ENCODE measurements at places on chromosomes 11 and 22.

- DNase-seq: no peak
These were observed 69.0 kb downstream of the UBASH3B start for GRCh38 chr11:122724520-122724919.

DNA sequence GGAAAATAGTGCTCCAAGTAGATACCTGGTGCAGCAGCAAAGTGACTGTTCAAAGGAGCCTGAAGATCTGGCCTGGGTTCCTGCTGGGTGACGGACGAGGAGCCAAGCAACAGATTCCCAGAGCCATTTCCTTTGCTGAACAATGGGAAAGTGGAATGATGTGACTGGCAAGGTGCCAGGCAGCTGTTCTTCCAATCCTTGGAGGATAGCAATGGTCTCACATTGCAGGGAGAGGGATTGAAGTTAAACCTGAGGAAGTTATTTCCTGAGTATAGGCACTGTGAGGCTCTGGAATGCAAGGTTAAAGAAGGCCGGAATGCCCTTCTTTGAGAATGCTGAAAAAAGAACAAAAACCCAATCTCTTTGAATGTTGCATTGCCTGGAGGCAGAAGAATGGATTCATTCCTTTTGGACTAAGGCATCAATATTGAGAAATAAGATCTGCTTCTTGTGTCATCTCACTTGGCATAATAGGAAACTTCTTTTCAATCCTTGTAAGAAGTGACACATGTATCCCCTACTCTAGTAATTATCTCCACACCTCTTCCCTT is 223.8 kb downstream of the BLID start:
- no peak for DNase-seq

DNA sequence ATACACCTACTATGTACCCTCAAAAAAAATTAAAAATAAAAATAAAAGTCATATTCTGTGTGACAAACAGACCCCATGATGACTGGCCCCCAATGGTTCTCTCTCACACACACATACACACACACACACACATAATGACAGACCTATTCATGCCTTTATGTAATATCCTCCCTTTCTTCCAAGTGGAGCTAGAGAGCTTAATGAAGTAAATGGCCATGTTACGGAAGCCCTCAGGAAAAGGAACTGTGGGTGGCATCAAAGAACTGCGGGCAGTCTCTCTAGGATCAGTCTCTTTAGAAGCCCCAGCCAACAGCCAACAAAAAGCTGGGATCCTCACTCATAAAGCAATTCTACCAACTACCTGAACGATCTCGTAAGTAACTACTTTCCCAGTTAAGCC is 125.5 kb downstream of the SIK3 start:
- DNase-seq: no peak

DNA sequence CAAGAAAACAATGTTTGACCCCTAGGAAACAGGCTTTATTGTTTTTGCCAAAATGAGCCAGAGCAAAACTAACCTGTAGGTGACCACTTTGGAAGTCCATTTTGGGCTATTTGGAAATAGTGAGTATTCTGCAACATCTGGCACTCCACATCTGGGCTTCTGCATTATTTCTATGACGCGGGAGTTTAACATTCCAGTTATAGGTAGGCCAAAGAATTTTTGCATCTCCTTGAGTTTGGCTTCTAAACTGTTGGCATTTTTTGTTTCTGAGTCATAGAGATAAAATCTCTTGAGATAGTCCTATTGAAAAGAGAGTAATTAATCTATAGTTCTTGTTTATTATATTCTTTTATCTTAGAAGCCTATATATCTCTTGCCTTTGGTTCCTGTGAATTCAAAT is 2.9 kb downstream of the MMP7 start:
- no peak for DNase-seq

GRCh38 chr11:68584097-68584496 is 100.2 kb upstream of the GAL start:
- peak; percentile 48 for DNase-seq

- DNase-seq: no peak
These were observed 16.5 kb downstream of the NAV2 start for GRCh38 chr11:19729141-19729540.

DNA sequence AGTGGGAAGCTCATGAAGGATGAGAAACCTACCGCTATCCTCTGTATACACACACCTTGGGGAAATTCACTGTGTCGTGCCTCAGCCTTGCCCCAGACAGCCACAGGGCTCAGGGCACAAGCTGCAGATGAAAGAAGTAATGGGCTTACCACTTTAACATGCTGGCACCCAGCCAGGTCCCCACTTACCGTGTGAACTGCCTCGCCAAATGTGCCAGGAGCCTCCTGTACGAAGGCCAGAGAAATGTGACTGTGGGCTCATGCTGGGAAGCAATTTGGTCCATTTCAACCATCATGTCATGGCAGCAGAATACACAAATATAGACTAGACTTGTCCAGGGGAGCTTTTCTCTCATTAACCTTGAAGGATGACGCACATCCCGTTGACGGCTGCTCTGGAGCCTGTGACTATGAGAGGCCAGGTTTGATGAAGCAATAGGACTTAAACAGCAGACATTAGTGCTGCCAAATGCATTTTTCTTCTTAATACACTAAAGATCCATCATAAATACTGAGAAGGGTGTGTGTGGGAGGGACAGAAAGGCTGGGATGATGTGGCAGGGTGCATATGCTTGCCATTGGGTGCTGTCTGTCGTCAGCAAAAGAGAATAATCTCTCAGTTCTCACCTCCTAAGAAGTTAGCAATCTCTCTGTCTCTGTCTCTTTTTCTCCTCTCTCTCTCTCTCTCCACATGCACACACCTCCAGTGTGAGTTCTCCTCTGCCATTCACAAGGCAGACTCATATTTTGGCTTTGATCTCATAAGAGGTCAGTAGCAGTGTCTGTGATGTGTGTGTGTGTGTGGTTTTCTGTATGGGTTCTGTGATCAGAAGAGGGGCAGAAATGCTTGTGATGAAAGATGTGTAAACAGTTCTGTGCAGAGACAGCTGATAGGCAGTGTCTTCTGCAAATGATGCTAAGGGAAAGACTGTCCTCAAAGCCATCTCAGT is 142.4 kb downstream of the KIRREL3 start:
- no peak for DNase-seq

- no peak for DNase-seq
These were observed 38.4 kb downstream of the NOX4 start for GRCh38 chr11:89452780-89453179.

- DNase-seq: no peak
These were observed 73.8 kb downstream of the FAM76B start for GRCh38 chr11:95715777-95716241.

- peak; percentile 42 for DNase-seq
These were observed 26.0 kb downstream of the ZNRF3 start for GRCh38 chr22:28909375-28909774.

DNA sequence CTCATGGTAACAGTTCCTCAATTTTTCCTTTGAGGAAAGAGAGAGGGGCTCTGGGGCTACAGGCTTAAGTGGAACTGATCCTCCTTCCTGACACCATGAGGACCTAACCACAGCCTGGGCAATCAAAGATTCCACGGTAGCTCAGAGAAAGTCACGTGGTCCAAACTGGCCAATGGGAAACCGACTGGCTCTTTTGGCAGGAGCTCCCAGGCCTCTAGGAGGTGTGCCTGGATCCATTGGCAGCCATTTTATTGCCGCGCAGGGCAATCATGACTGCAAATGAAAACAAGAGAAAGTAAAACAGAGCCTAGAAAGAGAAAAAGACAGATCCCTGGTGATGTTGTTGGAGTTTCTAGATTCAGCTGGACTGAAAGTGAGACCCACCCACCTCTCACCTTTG is 27.3 kb upstream of the ASPHD2 start:
- DNase-seq: no peak

DNA sequence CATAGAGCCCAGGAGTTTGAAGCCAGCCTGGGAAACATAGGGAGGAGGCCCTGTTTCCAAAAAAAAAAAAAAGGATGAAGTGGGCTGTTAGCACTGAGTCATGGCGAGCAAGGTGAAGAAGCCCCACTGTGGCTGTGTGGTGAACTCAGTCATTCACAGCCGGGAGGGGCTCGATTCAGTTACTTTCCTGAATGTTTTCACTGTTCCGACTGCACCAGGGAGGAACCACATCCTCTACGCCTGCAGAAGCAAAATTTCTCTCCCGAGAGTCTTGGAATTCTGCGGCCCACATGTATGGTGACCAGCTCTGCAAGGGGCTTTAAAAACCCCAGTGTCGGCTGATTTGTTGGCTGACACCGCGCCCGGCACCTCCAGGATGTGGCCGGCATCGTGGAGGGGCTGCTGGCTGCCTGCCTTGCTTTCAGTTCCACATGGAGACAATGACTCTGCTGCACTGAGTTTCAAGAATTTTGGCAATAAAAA is 27.8 kb upstream of the GRAMD4 start:
- peak; percentile 80 for DNase-seq

DNA sequence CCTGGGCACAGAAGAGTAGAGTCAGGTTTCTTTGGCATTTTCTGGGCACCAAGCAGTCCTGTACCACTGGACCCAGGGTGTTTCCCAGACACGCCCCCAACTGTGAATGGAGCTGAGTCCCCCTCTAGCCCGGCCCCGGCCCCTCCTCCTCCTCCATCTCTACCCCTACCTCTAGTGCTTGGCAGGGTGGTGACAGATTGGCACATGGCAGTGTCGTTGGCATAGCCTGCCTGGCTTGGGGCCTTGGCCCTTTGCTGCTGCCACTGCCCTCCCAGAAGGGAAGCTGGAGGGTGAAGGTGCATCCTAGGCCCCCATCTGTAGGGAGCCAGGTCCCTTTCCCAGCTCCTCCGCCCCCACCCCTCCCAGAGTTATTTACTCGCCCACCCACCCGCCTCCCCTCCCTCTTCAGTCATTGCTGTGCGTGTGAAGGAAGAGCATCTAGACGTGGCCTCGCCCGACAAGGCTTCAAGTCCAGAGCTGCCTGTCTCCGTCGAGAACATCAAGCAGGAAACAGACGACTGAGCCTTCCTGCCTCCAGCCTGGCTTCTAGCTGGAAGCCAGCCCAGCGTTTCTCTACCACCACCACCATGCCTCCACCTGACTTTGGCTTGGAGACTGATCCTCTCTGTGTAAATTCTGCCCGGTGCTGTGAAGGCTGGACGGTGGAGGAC is 10.9 kb downstream of the CHADL start:
- DNase-seq: no peak

GRCh38 chr22:36308880-36309279 is 55.9 kb downstream of the APOL1 start:
- no peak for DNase-seq

- no peak for DNase-seq
These were observed 15.6 kb downstream of the PANX1 start for GRCh38 chr11:94144216-94144615.

- no peak for DNase-seq
These were observed 19.8 kb upstream of the PSMA1 start for GRCh38 chr11:14539982-14540421.

GRCh38 chr11:117750357-117750756 is 46.7 kb downstream of the DSCAML1 start:
- DNase-seq: no peak

GRCh38 chr22:44950806-44951509 is 58.8 kb downstream of the PHF21B start:
- no peak for DNase-seq

Measured in GM13977 (cell line).